Activated CD8-positive, alpha-beta memory T cell treated with anti-CD3 and anti-CD28 coated beads for 4 hours (primary cell): ENCODE measurements at places on chromosomes 5 and 9.

GRCh38 chr9:110559869-110560268, 19.7 kb downstream of the SVEP1 start:
- DNase-seq = no peak

DNA sequence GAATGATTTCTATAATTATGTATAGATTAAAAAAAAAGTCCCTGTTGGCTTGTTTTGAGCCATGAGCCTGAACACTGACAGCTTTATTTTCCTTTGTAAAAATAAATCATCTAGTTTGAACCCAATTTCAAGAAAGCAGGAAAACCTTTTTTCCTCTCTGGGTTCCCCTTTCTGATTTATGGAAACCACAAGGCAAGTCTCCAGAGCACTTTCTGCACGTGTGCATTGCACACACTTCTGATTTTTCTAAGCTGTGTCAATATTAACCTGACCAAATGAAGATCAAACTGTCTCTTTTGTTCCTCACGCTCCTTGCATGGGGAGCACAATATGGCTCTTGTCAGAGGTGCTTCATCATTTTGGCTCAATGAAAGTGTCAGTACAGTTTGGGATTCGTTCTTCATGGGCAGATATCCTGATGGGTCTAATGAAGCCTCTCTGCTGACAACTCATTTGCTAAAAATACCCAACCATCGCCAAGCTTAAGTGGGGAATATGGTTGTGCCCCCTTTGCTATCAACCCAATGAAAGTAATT, 39.2 kb upstream of the PCA3 start:
- no peak for DNase-seq

DNA sequence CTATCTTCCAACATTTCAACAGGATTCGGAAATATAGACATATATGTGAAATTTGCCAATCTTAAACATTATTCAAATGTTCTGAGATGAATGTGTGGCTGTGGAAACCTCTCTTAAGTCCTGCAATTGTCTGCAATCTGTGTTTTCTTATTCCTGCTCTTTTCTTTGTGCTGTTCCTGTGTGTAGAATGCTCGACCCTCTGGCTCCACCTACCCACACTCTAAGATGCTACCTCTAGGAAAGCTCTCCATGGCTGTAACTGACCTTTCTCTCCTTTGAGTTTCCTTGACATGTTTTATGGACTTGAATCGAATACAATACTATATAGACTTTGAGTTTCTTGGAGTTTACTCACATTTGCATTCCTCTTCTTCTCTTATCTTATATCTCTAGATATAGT, 120.6 kb upstream of the ASTN2 start:
- no peak for DNase-seq

DNA sequence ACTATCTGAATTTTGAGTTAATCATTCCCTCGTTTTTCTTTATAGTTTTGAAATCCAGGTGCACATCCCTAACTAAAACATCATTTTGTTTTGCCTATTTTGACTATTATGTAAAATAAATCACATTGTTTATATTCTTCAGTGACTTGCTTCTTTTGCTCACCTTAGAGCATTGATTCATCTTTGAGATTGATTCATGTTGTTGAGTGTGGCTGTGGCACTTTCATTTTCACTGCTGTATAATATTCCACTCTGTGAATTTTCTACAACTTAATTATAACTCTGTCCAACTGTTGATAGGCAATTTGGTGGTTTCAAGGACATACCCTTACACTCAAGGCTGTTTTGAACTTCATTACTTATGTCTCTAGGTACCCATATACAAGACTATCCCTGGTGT, 12.5 kb downstream of the NKX2-5 start:
- DNase-seq = no peak

GRCh38 chr5:10194083-10194482, 55.6 kb downstream of the ATPSCKMT start:
- DNase-seq = no peak

DNA sequence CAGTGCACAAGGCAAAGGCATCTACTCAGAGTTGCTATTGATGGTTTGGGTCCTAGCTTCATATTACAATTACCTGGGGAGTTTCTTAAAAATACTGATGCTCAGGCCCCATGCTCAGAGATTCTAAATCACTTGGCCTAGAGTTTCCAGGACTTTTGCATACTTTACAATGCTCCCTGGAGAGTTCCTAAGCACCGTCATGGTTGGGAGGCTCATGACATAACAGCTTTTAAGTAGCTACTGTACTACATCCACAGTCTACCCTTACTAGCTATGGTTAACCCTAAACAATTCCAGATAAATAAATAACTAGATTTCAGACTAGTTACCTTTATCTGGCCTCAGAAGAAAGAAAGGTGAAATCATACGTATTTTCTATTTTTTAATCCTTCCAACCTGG, 414.4 kb downstream of the PDE4D start:
- no peak for DNase-seq

DNA sequence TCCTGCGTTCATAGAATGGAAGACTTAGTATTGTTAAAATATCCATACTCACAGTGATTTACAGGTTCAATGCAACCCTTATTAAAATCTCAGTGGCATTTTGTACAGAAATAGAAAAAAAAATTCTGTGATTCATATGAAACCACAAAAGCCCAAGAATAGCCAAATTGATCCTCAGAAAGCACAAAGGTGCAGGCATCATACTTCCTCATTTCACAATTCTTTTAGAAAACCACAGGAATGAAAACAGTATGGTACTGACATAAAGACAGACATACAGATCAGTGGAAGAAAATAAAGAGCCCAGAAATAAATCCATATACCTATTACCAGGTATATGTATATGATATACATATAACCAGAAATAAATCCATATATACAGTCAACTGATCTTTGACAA, 86.8 kb upstream of the MEGF10 start:
- no peak for DNase-seq

GRCh38 chr9:78884611-78885150, 587.8 kb downstream of the PSAT1 start:
- DNase-seq = no peak

- no peak for DNase-seq
These were observed 23.2 kb upstream of the GOLGA1 start for GRCh38 chr9:124964056-124964455.

DNA sequence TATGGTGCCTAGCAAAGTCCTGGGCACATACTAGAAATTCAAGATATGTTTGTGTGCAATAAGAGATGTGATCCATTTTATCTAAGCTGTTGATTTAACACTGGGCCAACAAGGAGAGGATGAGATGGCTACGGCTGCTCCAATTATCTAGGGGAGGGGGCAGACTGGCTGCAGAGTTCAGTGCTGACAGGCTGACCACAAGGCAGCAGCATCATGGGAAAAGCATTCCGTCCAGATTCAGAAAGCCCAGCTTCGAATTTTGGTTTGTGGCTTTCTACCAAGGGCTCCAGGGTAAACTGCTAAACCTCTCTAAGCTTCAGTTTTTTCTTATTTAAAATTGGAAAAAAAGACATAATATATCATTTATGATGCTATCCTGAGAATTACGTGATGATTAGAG, 385.1 kb upstream of the DAP start:
- no peak for DNase-seq

- no peak for DNase-seq
These were observed 10.8 kb downstream of the ZDHHC11B start for GRCh38 chr5:773517-774264.

GRCh38 chr5:40391642-40392041, 288.1 kb upstream of the PTGER4 start:
- DNase-seq = no peak

- DNase-seq = no peak
These were observed 151.1 kb upstream of the CCDC152 start for GRCh38 chr5:42605490-42605889.

GRCh38 chr9:133510926-133511505, 13.7 kb downstream of the MYMK start:
- DNase-seq = no peak

GRCh38 chr9:72858089-72858912, 94.6 kb downstream of the ALDH1A1 start:
- no peak for DNase-seq

DNA sequence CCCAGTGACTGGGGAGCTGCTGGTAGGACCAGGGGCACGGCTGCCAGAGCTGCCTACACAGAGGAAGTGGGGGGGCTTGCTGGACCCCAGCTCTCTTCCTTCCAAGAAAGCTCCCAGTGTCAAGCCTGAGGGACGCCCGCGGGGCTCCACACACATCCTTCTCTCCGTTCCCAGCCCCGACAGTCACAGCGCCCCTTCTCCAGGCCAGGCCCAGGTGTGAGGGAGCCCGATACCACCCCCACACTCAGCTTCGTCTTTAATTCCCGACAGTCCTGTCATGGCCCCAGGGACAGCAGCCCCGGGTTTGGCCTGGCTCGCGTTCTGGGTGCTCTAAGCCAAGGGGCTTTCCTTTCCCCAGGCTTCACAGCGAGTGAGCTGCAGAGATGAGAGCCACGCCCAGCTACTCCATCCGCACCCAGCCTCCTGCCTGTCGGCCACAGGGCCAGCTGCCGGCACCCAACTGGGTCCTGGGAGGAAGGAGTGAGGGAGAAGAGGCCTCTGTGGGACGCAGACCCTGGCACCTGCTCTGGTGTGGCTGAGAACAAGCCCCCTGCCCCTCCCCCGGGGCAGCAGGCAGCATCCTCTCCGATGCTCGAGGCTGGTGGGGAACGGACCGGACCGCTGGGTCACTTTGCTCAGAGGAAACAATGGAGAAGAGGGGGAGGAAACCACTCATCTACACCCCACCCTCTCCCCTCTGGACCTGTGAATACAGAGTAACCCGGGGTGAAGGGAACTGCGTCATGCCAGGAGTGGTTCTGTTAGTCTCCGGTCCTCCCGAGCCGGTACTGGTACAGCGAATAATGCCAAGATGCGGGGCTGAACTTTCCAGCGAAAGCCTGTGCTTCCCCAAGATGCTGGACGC, 53.9 kb upstream of the PHYKPL start:
- no peak for DNase-seq

DNA sequence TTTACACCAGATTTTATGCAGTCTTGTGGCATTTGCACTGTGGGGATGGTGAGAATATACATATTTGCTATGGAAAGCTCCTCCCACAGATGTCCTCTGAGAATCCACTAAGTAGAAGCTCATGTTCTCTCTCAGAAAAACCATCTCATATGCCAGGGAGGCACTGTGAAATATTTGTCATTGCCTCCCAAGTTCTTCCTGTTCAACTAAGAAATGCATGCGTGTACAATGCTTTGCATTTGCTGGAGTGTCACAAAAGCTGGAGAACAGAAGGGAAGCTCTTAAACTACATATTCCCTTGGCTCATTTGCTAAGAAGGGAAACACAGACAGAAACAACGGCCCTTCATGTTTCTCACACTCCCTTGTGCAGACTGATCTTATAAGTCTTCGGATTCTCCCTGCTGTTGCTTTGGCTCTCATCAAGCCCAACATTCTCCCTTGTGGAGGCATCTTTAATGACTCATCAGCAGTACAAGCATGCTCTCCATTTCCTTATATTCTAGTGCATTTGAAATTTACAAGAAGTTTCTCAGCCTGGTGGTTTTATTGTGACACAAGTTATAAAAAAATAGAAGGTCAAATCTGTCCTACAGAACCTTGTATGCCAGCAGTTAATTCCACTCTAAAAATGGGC, 220.6 kb downstream of the TRIM36 start:
- no peak for DNase-seq

DNA sequence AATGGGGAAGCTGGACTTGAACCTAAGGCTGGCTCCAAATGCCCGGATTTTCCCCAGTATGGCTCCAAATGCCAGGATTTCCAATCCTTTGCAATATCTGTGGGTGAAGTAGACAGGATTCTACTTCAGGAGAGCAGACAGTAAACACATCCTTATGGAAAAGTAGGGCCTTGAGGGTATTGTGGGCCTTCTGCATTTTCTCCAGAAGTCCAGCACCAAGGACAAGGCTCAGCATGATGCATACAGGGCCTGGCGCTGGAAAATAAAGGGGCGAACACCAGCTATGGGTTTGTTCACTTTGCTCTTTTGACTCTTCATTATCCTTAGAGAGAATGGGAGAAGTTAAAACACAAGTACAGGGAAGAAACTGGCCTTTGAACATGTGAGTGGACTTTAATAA, 347.5 kb downstream of the SEMA5A start:
- DNase-seq = no peak

DNA sequence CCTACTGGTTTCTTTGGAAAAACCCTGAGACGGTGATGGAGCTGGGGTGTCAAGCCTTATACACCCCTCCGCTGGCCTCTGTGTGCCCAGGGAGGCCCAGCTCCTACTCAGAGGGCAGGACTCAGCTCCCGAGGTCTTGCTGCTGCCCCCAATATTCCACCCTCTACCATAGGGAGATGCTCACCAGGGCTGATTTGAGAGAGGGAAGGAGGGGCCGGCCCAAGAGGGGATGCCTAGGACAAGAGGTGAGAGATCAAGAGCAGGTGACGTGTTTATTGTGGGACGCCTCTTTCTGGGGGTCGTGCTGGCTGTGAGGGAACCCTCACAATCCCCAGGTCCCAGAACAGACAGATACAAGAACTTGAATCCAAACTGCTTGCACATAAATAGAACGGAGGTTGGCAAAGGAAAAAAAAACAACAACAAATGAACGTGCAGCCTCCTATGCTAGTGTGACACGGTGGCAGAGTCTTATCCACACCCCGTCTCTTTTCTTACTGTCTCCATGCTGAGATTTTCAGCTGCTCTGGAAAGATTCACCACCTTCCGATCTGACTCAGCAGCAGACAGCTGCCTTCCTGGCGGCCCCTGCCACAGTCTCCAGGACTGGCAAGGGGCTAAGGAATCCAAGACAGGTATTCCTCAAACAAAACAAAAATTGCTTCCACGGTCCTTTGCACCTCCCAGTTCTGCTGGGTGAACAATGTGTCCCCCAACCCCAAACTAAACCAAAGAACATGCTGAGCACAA, 22.3 kb downstream of the FABP6 start:
- DNase-seq = no peak

- no peak for DNase-seq
These were observed 216.3 kb downstream of the ISL1 start for GRCh38 chr5:51599587-51599986.

DNA sequence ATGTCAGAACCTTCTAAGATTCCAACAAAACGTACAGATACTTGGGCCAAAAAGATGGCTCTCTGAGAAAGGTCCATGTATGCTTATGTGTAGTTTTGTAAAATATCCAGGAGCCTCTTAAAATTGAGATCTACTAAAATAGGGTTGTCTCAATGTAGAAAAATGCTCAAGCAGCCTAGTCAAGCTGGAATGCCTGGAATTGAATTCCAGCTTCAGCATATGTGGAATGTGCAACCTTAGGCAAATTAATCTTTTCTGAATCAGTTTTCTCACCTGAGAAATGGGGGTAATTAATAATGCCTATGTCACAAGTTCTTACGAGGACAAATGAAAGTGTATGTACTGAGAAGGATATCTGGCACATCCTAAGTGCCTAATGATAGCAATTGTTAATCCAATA, 662.4 kb downstream of the DTWD2 start:
- DNase-seq = no peak
